ENCODE measurements at places on chromosomes 6 and 20.

DNA sequence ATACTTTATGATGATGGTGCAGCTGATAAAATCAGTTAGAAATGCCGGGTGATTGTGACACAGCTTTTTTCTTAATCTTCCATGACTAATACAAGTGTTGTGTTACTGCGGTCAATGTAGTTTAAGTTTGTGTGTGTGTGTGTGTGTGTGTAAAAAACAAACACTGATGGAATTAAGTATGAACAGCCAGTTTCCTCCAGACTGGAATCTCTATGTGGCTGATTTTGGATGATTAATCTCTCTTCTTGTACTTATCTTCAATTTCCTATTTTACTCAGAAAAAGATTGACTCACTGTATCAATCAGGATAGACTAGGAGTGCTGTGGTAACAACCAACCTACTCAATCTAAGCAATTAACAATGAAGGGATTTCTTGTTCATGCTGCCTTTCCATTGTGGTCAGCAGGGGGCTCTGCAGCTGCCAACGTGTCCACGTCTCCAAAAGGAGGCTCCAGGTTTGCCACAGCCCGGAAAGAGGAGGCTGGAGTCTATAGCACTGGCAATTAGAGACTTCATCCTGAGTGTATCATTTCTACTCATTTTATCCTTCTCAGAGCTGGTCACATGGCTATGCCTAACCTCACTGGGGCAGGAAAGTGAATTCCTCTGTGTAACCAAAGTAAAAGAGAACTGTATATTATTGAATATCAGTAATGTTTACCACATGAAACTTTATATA lies 107.7 kb downstream of the CD109 start:
- peak; percentile 67 for DNase-seq

- no peak for DNase-seq
Observed at GRCh38 chr6:169342710-169343109, 89.1 kb upstream of the THBS2 start.

GRCh38 chr20:63051186-63051860 lies 44.6 kb upstream of the BHLHE23 start:
- DNase-seq: no peak

- DNase-seq: no peak
Observed at GRCh38 chr6:82374516-82374915, 10.9 kb downstream of the TPBG start.

DNA sequence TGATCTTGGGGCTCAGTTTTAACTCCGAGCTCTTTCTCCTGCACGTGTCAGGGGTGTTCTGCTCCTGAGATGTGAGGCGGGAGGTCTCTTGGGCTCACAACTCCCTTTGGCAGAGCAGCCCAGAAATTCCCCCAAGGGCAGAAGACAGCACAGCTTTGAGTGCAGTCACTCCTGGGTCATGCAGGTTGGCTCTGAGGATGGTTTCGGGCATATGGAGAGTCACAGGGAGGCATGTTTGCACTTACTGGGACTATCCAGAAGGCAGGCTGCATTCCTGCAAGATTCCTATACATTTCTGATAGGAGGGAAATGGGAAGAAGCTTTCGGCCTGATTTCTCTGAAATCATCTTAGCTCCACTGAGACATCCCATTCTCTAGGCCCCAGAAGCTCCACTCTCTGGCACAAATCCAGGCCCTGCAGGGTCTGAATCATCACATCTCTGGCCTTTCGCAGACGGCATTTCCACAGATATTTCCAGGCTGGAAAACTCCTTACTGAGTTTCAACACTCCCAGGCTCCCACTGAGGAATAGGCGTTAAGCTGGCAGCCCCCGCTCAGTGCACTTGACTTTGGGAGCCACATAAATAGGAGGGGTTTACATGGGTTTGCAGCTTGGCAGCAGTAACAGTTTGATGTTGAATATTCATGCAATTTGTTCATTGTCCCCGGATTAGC lies 39.7 kb downstream of the AGPAT4 start:
- DNase-seq: no peak

Data from Calu3 (cell line).